Stimulated activated CD4-positive, alpha-beta T cell treated with anti-CD3 and anti-CD28 coated beads, Interleukin-2, amount 100 ng/mL, for 48 hours (primary cell): ENCODE measurements at places on chromosomes 7 and 10.

DNA sequence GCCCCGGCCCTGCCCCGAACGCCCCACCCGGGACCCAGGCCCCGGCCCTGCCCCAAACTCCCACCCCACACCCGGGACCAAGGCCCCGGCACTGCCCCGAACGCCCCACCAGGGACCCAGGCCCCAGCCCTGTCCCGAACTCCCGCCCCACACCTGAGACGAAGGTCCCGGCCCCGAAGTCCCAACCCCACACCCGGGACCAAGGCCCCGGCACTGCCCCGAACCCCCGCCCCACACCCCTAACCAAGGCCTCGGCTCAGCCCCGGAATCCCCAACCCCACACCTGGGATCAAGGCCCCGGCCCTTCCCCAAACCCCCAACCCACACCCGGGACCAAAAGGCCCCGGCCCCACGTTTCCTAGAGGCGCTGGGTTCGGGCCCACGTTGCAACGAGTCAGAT lies 1.1 kb upstream of the LARP4B start:
- DNase-seq: no peak

- DNase-seq: no peak
Measured at GRCh38 chr10:50846753-50847152, 38.7 kb downstream of the A1CF start.

GRCh38 chr7:37267251-37267650 lies 181.4 kb downstream of the ELMO1 start:
- DNase-seq: no peak

- DNase-seq: no peak
Measured at GRCh38 chr10:29249018-29249417, 39.9 kb upstream of the LYZL1 start.

DNA sequence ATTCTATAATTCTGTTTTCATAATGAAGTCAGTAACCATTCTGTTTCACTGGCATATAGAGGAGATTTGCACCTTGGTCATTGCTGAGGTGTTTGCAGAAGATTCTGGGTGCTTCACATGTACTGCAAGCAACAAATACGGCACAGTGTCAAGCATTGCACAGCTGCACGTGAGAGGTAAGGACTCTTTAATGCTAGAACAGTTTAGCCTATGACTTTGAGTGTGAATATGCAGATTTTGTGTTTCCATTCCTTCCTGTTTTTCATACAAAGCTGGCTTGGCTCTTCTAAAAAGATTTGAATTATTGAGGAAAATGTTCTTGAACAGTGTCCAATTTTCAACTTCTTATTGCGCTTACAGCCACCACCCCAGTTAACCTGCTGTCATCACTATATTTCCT lies 56.4 kb downstream of the MYPN start:
- DNase-seq: no peak

GRCh38 chr7:85290269-85290668 lies 103.4 kb upstream of the SEMA3D start:
- no peak for DNase-seq

DNA sequence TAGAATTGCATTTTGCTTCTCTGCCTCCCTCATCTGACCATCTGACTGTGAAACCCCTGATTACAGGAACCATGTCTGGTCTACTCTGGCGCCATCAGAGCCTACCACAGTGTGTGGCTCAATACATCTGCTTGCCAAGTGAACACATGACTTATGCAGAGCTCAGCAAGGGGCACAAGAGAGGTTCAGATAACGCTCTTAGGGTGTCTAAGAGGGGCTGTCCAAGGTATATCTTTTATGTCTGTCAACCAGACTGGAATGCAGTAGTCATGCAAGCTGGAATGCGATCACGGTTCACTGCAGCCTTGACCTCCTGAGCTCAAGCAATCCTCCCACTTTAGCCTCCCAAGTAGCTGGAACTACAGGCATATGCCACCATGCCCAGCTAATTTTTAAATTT lies 10.3 kb upstream of the RRP12 start:
- DNase-seq: no peak

DNA sequence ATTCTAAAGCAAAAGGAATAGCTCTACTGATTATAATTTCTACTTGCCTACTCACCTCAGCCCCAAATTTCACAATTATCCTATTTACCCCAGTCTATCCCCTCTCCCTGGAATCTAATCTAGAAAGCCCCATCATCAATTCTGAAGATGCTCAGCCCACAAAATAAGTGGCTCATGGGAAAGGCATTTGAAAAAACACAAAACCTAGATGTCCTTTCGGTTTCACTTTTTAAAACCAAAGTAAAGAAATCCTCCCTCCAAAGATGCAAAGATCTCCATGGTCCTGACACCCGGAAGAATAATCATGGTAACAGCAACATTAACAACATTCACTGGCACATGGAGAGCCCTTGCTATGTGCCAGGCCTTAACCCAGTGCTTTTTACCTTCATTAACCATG lies 224.8 kb downstream of the FGFR2 start:
- DNase-seq: no peak

GRCh38 chr7:4753598-4754432 lies 21.6 kb upstream of the AP5Z1 start:
- DNase-seq: peak; percentile 91

DNA sequence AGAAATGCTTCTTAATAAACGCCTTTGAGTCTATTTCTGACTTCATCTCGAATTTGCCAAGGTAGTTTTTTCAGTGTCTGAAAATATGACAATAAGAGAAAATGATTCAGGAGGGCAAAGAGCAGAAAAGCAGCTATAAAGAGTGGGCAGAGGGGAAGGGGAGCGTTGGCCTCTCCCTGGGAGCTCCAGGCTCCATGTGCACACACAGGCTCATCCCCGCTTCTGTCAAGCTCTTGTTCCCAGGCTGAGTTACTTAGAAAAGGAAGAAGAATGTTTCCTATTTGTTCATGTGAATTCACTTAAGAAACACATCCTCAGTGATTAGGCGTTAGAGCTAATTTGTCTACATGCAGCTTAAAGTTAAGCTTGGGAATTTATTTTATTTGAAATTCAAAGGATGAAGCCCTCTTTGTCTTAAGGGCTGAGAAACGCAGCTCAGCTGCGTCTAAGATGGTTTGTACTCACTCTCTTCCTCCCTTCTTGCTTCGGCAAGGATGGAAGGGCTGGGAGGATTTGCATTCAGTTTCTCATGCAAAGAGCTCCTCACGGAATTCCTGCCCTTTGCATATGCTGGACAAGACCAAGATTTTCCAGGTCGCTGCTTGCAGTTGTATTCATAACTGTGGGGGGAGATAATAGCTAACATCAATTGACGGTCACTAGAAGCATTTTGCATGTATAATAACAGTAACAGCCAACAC lies 29.0 kb upstream of the ATXN7L1 start:
- DNase-seq: no peak

GRCh38 chr7:152862006-152862405 lies 102.5 kb downstream of the ACTR3B start:
- no peak for DNase-seq

GRCh38 chr10:122457934-122458333 lies 3.4 kb upstream of the HTRA1 start:
- no peak for DNase-seq

GRCh38 chr7:102272917-102273748 lies 13.5 kb upstream of the SH2B2 start:
- DNase-seq: no peak

DNA sequence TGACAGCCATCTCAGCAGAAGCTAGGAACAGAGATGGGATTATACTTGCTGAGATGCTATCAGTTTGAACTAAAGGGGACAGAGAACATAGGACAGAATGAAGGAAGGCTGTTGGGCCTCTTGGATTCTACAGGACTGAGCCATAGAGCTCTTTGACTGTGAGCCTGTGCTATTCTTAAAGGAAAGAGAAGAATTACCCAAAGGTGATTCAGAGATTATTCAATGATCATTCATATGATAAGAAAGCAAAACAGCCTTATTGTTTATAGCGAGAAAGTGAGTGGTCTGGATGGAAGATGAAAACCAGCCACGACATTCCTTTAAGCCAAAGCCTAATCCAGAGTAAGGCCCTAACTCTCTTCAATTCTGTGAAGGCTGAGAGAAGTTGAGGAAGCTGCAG lies 69.7 kb upstream of the NEUROD6 start:
- DNase-seq: no peak
